ENCODE measurements at places on chromosomes 11 and 22.

DNA sequence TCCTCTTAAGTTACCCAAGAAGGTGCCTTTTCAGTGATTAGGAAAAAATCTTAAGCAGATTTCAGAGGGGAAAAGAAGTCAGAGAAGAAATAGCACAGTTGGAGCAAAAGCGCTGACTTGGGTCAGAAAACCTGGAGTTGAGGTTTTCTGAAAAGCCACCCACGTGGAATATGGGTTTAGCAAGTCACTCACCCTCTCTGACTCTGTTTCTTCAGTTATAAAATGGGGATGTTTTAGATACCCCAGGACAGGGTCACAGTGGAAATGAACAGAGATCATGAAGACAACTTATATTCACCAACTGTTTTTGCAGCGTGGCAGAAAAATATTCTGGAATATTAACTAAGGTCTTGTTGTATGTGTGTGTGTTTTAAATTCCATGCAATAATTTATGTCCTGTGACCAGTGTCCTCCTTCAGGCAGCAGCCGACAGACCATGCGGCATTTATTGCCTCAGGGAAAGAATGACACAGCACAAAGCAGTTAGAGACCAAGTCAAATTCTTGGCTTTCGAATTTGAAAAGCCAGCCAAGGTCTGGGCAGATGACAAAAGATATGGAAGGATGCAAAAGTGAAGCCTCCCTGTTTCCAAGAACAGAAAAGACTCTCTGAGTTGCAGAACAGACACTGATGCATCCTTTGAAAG is 119.9 kb downstream of the MIAT start:
- DNase-seq: no peak

DNA sequence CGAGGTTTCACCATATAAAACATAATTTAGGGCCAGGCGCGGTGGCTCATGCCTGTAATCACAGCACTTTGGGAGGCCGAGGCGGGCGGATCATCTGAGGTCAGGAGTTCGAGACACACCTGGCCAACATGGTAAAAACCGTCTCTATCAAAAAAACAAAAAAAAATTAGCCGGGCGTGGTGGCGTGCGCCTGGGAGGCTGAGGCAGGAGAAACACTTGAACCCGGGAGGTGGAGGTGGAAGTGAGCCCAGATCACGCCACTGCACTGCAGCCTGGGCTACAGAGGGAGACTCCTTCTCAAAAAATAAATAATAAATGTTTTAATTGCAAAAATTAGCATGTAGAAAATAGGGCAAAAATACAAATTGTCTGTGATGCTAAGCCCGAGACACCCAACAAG is 993 bp upstream of the SFI1 start:
- no peak for DNase-seq

DNA sequence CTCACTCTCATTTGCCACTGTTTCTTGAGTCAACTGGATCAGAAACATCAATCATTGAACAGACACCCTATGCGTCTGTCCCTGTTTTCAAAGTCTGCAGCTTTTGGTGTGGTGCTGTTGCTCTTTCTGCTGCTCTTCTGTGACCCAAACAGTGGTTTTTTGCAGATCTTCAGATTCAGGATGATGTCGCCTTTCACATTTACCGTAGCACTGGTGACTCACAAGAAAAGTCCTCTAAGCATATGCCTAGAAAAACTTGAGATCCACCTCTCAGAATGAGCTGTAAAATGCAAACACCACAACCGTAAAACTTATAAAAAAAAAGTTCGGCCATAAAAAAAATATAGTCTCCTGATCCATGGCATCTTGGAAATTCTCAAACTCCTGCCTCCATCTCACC is 400.4 kb downstream of the NTM start:
- no peak for DNase-seq

GRCh38 chr22:48974443-48975315 is 853.0 kb downstream of the BRD1 start:
- no peak for DNase-seq

DNA sequence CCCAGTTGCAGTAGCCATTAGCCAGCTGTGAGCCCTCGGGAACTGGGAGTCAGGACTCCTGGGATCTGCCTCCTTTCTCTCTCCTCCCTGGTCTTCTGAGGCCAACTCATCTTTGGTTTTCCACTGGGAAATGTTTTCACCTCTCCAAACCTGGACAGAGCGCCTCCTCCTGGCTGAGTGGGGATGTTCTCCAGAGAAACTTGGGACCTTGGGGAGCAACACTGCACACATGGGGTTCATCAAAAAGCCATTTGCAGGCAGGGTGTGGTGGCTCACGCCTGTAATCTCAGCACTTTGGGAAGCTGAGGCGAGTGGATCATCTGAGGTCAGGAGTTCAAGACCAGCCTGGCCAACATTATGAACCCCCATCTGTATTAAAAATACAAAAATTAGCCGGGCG is 145.4 kb downstream of the NECTIN1 start:
- DNase-seq: no peak

GRCh38 chr22:47597041-47597440 is 834.6 kb downstream of the TBC1D22A start:
- DNase-seq: no peak

DNA sequence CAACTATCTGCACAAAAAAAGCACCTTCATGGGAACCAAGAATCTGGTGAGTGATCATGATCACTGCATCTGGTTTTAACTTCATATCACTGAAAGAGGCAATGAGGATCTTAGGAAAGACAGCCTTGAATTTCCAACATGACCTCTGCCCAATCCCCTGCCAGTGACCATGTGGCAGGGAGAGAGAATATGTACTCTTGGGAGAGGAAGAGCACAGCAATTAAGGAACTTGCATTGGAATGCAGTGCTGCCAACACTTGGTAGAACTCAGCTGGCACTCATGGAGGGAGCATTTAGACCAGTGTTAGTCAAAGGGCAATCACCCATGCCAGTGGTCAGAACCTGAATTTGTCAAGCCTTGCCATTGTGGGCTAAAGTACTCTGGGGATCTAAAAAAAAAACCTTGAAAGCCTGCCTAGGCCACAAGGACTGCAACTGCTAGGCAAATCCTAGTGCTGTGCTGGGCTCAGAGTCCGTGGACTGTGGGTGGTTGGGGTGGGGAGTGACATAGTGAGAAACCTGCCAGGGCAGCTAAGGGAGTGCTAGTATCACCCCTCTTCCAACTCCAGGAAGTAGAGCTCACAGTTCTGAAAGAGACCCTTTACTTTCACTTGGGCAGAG is 23.1 kb downstream of the JRKL start:
- no peak for DNase-seq

GRCh38 chr11:115605871-115606497 is 101.8 kb upstream of the CADM1 start:
- DNase-seq: no peak

- peak; percentile 11 for DNase-seq
These were observed 130.9 kb upstream of the BLID start for GRCh38 chr11:122246874-122247273.

DNA sequence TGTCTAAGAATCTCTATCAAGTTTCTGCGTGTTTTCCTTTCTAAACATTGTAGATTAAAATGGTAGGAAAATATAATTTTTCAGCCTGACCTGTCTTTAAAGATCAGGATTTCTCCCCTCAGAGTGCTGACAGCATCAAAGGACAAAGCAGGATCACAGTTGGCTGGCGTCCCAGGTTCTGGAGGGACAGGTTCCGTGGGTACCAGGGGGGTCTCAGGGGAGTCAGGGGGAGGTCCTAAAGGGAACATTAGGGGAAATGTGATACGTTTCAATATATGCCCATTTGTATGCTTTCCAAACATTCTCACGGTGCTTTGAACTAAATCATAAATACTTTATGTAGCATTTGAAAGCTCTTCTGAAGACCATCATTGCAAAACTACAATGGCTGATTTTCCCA is 3.4 kb downstream of the MMP3 start:
- DNase-seq: no peak

GRCh38 chr11:61742391-61742790 is 10.0 kb upstream of the MYRF start:
- no peak for DNase-seq

DNA sequence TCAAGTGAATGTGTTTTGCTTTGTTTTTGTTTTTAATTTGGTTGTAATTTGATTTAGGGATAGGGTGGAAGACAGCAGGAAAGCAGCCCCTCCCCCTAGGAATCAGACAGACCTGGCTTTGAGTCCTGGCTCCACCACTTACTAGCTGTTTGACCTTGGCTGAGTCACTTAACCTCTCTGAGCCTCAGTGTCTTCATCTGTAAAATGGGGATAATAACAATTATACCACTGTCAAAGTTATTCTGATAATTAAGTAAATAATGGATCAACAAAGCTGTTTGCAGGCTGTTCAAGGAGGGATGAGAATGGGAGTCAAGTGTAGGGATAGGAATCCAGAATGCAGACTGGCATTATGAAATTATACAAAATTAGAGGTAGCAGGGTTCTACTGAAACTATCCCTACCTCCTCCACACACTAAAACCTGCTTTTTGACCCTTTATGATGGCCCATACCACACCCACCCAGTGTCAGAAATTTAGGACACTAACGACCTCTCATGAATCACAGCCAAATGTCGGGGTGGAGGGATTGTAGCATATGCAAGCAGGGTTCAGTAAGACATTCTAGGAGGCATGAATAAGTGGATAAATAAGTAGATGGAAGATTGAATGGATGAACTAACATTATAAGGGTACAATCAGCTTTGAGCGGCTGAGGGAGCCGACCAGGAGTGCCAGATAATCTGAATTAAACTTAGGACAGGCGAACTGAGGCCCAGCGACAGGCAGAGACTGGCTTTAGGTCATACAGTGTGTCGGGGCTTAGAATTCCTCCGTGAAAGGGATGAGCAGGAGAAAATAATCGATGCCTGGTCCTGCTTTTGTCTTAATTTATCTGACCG is 974 bp downstream of the ANAPC15 start:
- DNase-seq: no peak

DNA sequence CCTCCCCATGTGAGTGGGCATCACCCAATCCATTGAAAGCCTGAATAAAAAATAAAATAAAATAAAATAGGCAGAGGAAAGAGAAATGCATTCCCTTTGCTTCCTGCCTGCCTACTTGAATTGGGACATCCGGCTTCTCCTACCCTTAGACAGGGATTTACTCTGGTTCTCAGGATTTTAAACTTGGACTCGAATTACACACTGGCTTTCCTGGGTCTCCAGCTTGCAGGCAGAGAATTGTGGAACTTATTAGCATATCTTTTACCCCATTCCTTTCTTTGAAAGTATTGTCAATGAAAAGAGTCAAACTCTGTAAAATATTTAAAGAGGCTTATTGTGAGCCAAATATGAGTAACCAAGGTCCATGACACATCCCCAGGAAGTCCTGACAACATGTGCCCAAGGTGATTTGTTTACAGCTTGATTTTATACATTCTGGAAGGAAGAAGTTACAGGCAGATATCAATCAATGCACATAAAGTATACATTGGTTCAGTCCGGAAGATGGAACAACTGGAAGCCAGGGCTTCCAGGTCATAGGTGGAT is 78.4 kb upstream of the CCDC90B start:
- no peak for DNase-seq

DNA sequence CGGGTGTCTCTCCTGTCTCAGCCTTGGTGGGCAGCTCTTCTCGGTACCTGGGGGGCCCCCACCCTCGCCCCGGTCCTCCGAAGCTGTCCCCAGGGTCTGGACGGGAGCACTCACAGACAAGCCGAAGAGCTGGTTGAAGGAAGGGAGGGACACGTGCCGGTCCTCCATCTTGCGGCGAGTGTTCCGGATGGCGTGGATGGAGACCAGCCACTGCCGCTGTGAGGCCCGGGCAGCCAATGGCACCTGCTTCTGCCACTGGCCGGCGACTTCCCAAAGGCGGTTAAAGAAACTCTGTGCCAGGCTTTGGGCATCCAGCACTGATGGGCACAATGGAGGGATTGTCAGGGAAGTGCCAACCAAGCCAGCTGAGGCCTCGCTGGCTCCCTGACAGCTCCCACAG is 18.7 kb downstream of the PPM1F start:
- DNase-seq: no peak

DNA sequence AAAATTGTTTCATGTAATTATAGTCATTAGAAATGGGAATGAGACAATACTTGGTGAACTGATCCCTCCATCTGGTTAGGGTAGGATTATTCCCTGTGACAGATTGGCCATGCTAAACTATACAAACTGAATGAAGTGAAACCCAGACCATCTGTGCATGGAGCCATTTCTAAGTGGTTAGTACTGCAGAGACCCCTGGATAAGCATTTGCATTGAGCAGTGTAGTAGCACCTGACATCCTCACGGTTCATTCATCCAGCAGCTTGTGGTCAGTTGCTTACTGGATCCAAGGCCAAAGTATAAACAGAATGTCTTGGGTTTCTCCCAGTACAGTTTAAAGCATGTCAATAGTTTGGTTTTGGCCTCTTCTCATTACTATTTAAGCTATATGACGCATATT is 93.8 kb upstream of the ARHGAP42 start:
- no peak for DNase-seq

- DNase-seq: no peak
These were observed 67.1 kb downstream of the GGTLC2 start for GRCh38 chr22:22711532-22711913.

GRCh38 chr22:36198536-36198935 is 3.1 kb downstream of the APOL4 start:
- no peak for DNase-seq

- no peak for DNase-seq
These were observed 367.3 kb downstream of the OPCML start for GRCh38 chr11:133164986-133165385.

- no peak for DNase-seq
These were observed 6.7 kb upstream of the GSTP1 start for GRCh38 chr11:67576735-67577475.

Measured in NCI-H2029 treated with DMSO at 0.1 percent for 48 hours (cell line).